ENCODE measurements at places on chromosomes 12 and 14. TPM values are rescaled to one million over a fixed set of nuclear protein-coding genes. Genes with fewer than 3 reads are reported as not detected.
A peak's percentile ranks its signal among the peaks of the same experiment; 100 is the strongest.

PGF gene
- total RNA-seq = 10.5 TPM

RTRAF gene
- 119 TPM for total RNA-seq

KRT82 gene
- not detected for total RNA-seq

GPR84 gene
- not detected for total RNA-seq

DNA sequence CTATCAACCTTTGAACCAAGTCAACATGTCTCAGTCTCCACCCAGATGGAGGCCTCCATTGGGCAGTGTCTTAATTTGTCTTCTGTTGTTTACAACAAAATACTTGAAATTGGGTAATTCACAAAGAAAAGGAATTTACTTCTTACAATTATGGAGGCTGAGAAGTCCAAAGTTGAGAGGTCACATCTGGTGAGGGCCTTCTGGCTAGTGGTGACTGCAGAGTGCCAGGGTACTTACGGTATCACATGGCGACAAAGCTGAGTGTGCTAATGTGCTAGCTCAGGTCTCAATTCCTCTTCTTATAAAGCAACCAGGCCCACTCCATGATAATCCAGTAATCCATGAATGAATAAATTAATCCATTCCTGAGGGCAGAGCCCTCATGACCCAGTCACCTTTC, 4.7 kb downstream of the NID2 start:
- no peak for DNase-seq

GRCh38 chr12:53452159-53453077, 516 bp downstream of the PCBP2 start:
- DNase-seq = peak; percentile 41

- DNase-seq = no peak
Observed at GRCh38 chr14:71668186-71668912, 263.9 kb upstream of the RGS6 start.

- DNase-seq = no peak
Observed at GRCh38 chr14:104115691-104116287, 22.6 kb upstream of the KIF26A start.

DNA sequence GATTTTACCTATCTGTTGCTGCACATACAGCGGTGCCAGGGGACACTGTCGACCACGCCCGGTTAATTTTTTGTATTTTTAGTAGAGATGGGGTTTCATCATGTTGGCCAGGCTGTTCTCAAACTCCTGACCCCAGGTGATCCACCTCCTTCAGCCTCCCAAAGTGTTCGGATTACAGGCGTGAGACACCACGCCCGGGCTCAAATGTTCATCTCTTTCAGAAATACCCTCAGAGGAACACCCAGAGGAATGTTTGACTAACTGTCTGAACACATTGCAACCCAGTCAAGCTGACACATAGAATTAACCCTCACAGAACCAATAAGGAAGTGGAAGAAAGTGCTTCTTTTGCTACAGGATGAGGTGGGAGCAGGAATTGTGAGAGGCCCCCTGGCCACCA, 15.0 kb upstream of the ETFBKMT start:
- no peak for DNase-seq

GRCh38 chr14:65461730-65462129, 49.2 kb downstream of the FUT8 start:
- no peak for DNase-seq

Measured in kidney epithelial cell (primary cell).